Epithelial cell of proximal tubule (primary cell): ENCODE measurements at places on chromosomes 1 and 21. TPM values are rescaled to one million over a fixed set of nuclear protein-coding genes. Genes with fewer than 3 reads are reported as not detected.

FAM72B gene
- 6.7 and 13.4 TPM in 2 replicates for total RNA-seq

MASP2 gene
- total RNA-seq = not detected in 2 replicates

AKT3 gene
- total RNA-seq = 10.2 and 12.2 TPM in 2 replicates

LDLRAP1 gene
- 6.1 and 14.0 TPM in 2 replicates for total RNA-seq

LMOD1 gene
- total RNA-seq = not detected in 2 replicates

POLR3C gene
- 44.3 and 49.2 TPM in 2 replicates for total RNA-seq

YIPF1 gene
- 27.6 and 32.4 TPM in 2 replicates for total RNA-seq

GRCh38 chr1:165871311-165872067, 44.1 kb downstream of the UCK2 start:
- DNase-seq = peak; percentile 66

DNA sequence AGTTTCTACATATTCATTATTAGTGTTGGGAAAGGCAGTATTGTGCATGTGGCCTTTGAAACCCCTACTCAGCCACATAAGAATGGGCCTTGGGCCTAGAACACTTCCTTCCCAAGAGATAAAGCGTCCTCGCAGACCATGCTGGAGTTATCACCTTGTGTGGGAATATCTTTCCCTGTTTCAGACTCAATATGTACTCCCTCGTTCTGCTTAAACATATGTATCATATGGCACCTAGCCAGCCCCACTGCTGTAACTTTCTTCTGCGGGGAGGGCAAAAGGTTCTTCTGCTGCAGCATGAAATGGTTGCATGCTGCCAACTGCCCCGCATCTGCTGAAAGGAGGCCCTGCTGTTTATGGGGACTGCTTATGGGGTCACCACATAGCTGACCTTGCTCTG, 92.0 kb downstream of the CRB1 start:
- no peak for DNase-seq

- DNase-seq = no peak
These were observed 43.1 kb upstream of the EXOSC10 start for GRCh38 chr1:11142618-11143391.

DNA sequence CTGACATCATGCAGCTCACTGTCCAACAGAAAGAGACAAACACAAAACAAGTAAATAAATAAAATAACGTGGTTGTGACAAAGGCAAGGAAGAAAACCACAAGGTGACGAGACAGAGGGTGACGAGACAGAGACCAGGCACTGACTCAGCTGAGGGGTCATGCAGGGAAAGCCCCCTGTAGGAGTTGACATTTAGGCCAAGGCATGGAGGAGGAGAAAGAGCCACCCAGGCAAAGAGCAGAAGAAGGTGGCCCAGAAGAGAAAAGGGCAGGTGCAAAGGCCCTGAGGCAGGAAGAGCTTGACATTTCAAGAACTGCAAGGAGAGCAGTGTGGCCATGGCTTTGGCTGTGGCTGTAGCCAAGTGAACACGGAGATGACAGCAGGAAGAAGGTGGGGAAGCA, 65.1 kb upstream of the ID3 start:
- DNase-seq = no peak

DNA sequence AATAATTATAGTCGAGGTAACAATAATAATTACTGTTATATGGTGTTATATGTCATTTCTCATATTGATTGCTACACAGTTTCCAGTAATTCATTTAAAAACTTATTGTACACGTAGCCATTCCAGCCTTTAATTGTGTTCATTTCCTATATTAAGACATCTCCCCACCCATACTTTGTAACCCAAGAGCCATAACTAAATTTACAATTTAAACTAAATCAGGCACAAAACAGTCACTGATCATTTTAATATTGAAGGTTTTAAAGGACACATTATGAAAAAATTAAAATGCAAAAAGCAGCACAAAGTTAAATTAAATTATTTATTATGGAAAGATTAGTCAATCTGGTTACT, 487.0 kb downstream of the DPYD start:
- DNase-seq = no peak

- no peak for DNase-seq
These were observed 35.9 kb upstream of the CAMK1G start for GRCh38 chr1:209547626-209548025.
